ENCODE measurements at places on chromosomes 2 and 18. TPM values are rescaled to one million over a fixed set of nuclear protein-coding genes. Genes with fewer than 3 reads are reported as not detected.
A peak's percentile ranks its signal among the peaks of the same experiment; 100 is the strongest.

GRCh38 chr2:186687807-186688211 lies 6.1 kb upstream of the FAM171B start:
- DNase-seq: no peak

DNA sequence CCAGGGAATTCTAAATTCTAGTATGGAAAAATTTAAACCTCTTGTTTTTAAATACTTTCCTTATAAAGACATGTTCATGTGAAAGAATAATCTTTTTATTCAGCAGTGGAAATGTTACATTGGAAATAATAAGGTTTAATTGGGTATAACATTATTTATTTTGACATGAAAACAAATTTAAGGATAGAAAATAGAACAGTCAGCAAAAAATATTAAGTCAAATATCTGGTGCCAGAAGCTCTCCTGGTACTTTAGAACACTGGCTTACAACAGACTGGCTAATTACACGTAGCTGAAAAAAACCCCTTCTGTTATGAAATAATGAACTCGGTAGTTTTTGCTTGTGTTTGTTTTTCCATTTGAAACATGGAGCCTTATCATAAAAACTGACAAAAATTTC lies 447.9 kb downstream of the DSEL start:
- DNase-seq: no peak

DNA sequence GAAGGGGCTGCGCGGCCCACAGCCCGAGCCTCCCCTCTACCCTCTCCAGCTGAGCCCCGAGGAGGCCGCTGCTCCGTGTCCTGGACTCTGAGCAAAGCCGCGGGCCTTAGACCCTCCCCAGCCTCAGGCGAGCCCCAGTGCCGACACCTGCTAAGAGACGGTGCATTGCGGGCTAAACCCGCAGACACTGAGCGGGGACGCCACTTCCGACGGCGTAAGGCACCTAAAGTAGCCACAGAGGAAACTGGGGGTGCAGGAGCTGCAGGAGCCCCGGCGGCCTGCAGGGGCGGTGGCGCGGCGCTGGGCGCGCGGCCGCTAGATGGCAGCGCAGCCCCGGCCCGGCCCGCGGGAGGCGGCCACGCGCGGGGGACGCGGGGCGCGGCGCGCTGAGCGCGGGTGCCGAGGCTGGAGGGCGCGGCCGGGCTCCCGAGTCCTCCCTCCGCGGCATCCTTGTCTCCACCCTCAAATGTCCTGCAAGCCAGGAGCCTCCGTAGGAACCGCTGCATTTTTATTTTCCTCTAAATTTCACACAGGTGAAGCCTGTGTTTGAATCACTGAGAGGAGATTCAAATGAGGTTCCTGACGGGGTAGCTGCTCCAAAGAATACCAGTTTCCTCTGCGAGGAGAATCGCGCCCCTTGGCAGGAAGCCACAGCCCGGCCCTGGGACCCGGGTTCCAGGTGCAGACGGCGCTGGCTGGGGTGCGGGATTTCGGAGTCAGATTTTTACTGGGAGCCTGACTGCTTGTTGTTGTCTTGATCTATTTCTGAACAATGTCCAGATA lies 650.5 kb downstream of the GALR1 start:
- no peak for DNase-seq

DNA sequence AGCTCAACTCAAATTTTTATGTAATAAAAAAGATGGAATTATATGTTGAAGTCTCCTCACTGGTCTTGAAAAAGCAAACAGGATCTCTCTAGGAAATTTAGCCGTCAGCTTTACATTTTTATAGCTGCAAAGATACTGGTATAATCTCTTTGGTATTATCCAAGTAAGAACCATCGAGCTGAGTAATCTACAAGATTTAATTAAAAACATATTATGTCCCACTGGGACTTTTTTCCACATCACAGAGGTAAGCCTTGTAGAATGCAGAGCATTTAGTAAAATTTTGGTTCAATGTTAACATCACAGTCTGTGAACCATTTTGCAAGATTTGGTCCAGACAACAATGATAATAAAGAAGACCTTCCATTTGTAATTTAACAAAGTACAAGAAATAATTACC lies 162.6 kb upstream of the SLC39A10 start:
- DNase-seq: no peak

- DNase-seq: peak; percentile 32
These were observed 460.8 kb upstream of the HS6ST1 start for GRCh38 chr2:128779301-128780095.

DNA sequence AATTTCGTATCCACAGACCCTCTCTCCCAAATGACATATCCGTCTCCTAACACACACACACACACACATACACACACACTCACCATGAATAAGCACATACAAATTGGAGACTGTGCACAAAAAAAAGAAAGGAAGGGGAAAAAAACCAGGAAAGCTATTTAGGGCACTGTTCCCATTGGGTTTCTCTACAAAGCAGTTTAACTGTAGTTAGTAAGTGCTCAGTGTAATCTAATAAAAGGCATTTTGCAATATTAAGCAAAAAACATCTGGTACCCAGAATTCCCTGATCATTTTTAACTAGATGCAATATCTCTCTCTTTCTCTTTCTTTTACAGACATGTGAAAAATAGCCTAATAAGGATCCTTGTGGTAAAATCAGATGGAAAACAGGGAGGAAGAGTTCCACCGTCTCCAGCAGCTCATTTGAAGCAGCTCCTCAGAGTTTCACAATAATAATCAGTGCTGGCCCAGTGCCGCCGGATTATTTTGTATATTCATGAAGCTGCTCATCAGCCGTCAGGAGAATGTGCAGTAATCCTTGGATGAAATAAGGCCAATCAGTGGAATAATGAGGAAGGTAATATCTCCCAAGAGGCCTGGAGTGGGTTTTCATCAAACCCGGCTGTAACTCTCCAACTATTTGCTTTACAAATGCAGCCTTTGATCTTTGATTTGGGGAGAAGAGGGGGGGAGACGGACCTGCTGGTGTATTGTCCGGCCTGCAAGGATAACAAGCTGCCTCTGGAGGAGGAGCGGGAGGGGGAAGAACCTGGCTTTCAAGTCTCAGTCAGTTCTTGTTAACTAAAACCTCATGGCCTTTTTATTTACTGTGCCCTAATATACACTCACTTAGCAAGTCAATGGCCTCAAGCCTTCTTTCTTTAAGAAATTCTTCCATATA lies 227.6 kb upstream of the SMIM21 start:
- peak; percentile 71 for DNase-seq

DNA sequence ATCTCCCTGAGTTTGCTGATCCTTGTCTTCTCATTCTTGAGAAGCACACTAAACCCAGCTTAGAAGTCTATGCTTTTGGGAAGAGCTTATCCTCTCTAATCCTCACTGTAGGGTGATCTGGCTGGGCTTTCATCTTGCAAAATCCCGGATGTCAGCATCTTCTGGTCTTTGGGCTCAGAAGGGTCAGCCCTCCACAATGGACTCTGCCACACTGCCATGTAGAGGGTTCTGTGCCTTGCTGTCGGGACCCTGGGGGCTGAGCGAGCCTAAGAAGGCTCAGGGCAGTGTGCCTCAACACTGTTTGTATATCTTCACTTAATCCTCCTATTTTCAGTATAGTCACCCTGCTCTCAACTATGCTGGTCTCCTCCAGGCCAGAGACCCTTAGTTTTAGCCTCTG lies 102.3 kb downstream of the TGIF1 start:
- DNase-seq: no peak

DNA sequence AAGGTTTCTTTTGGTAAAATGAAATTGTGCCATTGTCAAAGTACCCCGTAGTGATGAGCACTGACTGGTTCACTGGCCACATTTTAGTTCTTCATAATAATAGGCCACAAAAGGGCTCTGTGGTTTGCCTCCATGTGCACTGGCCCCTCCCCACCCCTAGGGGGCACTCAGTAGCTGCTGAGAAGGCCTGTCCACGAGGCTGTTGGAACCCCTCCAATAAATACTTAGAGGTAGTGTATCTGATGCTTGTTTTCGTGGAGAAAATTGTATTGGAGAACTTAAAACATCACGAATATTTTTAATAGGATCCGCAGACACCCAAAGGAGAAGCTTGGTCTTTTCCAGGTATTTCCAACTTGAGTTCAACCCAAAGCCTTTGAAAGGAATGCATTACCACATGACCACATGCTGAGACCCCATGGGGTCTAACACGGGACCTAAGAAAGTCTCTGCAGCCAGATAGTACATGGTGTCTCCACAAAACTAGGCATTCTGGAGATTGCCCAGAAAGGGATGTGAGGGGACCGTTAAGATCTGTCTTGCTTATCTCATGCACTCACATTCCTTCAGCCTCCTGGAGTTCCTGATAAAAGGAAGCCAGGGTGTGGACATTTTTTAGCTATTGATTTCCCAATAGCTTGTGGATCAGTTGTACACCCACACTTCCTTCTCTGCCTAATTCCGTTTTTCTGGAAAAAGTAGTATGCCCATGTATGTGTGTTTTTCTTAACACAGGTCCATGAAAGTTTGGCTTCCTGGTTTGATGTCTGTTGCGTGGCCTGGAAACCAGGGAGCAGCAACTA lies 28.5 kb upstream of the NOSTRIN start:
- DNase-seq: no peak

GRCh38 chr2:203071148-203071547 lies 56.5 kb downstream of the NBEAL1 start:
- DNase-seq: no peak

WNT6 gene
- total RNA-seq: 23.3 TPM

IL18RAP gene
- 3.0 TPM for total RNA-seq

IER3IP1 gene
- 8.7 TPM for total RNA-seq

TUBA4B gene
- total RNA-seq: not detected

Data from sciatic nerve (tissue), 2 donors.